ENCODE measurements at places on chromosomes 4 and X. TPM values are rescaled to one million over a fixed set of nuclear protein-coding genes. Genes with fewer than 3 reads are reported as not detected.

SMIM10L2A gene
- 0.18 TPM for total RNA-seq

GAGE12F gene
- 581 TPM for total RNA-seq

GLRA3 gene
- 0.11 TPM for total RNA-seq

DIPK2B gene
- not detected for total RNA-seq

AKAP4 gene
- total RNA-seq, result 0.11 TPM

RP2 gene
- 3.5 TPM for total RNA-seq

CFP gene
- total RNA-seq, result 0.89 TPM

ADH1B gene
- total RNA-seq, result 0.71 TPM

PIR gene
- 9.4 TPM for total RNA-seq

SSX1 gene
- total RNA-seq, result 137 TPM

GCNA gene
- 0.47 TPM for total RNA-seq

VCX3B gene
- 2.6 TPM for total RNA-seq

DNA sequence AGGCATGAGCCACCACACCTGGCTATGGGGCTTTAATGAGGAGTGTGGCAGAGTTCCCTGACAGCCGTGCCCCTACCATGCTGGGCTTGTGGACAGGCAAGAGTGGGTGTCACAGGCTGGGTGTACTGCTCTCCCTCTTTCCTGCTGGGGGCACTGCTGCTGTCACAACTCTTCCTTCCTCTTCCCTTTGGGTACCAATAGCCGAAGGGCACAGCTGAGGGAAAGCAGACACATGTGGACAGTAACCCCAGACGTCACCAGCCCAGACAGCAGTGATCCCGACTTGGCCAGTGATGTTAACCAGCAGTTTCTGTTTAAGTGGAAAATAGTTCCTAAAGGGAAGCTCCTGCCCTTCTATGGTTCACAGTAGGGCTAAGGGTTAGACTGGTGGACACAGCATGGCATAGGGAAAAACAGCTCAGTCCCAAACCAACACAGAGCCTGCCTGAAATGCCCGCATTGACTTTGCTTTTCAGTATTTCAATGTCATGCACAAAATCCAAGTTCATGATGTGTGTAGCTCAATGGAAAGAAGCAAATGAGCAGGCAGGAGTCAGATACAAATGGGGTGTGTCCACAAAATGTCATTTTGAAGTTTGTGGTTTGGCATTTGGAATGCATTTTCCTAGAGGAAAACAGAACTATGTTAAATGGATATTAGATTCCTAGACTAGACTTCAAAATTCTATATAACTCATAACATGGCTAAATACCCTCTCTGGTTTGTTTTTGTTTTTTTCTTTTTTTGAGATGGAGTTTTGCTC, 24.9 kb upstream of the DDX3X start:
- no peak overlapping the region for H3K4me3 ChIP-seq
- DNase-seq, result no peak
- H3K27ac ChIP-seq, result no peak overlapping the region
- H3K36me3 ChIP-seq, result no peaks in the 10 kb centered on the region
- no peaks in the 10 kb centered on the region for H3K4me1 ChIP-seq

GRCh38 chr4:176671532-176671931, 121.2 kb downstream of the VEGFC start:
- no peak overlapping the region for H3K4me3 ChIP-seq
- no peak for DNase-seq
- H3K27me3 ChIP-seq, result no peaks in the 10 kb centered on the region
- H3K36me3 ChIP-seq, result no peaks in the 10 kb centered on the region
- H3K4me1 ChIP-seq, result no peaks in the 10 kb centered on the region

DNA sequence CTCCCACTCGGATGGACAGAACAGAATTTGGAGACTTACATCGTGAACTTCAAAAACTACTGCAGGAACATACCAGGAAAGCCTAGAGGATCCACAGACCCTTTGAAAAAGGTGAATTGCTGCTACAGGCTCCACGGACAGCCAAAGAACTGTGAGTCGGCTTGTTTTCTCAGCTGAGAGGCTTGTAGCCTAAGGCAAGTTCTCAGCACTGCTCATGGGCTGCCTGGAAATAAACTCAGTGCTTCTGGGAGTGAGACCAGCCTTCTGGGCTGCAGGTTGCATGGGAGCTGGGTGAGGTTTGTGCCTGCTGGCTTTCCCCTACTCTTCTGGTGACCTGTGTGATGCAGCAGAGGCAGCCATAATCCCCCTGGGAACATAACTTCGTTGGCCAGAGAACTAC, 1397.6 kb downstream of the FAM133A start:
- H3K27ac ChIP-seq, result no peak overlapping the region
- DNase-seq, result no peak
- no peaks in the 10 kb centered on the region for H3K27me3 ChIP-seq
- no peaks in the 10 kb centered on the region for H3K4me1 ChIP-seq
- H3K36me3 ChIP-seq, result no peaks in the 10 kb centered on the region
- H3K4me3 ChIP-seq, result no peak overlapping the region

DNA sequence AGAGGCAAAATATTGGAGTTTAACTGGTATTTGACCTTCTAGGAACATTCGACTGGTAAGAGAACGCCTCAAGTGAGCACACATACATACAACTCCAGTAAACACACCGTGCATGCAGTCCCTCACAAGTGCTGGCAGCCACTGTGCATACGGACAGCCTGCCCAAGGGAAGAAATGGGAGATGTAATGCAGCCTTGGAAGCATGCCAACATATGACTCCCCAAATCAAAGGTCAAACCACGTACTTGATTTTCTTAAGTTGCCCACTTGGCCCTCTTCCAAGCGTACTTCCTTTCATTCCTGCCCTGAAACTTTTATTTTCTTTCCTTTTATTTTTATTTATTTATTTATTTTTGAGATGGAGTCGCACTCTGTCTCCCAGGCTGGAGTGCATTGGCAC, 206.6 kb downstream of the SPRY1 start:
- H3K27me3 ChIP-seq, result no peaks in the 10 kb centered on the region
- H3K4me1 ChIP-seq, result peaks cover 26% of the 10 kb centered on the region

GRCh38 chrX:68988865-68989264, 160.0 kb downstream of the EFNB1 start:
- no peak overlapping the region for H3K27ac ChIP-seq
- H3K4me1 ChIP-seq, result no peaks in the 10 kb centered on the region
- H3K36me3 ChIP-seq, result no peaks in the 10 kb centered on the region
- H3K27me3 ChIP-seq, result 0 out of 2 replicates have a peak, but pooled peaks cover 5% of the 10 kb centered on the region
- no peak overlapping the region for H3K4me3 ChIP-seq

DNA sequence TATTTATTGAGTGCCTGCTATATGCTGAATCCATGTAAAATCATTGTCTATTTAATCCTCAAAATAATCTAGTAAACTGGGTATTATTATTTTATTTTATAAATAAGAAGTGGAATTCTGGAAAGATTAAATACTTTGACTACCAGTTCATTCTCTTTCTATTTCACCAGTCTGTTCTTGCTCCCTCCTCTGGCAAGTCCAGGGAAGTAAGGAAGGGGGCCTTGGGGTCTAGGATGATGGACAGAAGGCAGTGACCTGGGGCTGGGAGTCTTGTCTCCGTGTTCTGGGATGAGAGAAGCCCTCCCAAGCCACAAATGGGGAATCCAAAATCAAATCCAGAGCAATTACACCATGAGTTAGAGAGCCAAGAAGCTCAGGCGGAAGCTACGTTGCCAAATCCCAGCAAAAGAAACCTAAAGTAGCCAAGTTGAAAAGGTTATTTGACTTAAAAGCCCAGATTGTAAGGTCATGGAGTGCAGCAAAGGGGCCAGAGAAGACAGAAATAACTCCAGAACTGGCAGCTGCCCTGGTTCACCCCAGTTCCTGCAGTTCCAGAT, 28.3 kb upstream of the PARM1 start:
- H3K4me3 ChIP-seq, result no peak overlapping the region
- DNase-seq, result no peak
- H3K36me3 ChIP-seq, result no peaks in the 10 kb centered on the region
- H3K27me3 ChIP-seq, result no peaks in the 10 kb centered on the region

DNA sequence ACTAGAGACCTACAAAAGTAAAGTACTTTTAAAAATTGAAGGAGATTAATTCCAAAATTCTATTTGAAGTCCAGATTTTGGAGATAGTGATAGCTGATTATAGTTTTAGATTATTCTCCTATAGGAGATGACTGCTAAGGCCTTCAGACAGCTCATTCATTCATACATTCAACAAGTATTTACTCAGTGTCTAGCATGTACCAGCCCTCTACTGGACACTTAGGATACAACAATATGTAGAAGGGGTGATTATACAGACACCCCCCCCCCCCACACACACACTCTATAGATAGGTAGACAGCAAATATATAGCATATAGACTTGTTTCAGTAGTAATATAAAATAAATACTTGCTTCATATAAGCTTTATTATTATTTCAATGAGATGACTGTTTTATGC, 60.4 kb upstream of the TAF9B start:
- H3K4me1 ChIP-seq, result no peaks in the 10 kb centered on the region
- H3K27me3 ChIP-seq, result no peaks in the 10 kb centered on the region
- no peak overlapping the region for H3K4me3 ChIP-seq
- peak; percentile 61 for DNase-seq
- H3K36me3 ChIP-seq, result no peaks in the 10 kb centered on the region

GRCh38 chr4:39855909-39856512, 121.7 kb downstream of the PDS5A start:
- peaks cover 66% of the 10 kb centered on the region for H3K36me3 ChIP-seq
- no peak overlapping the region for H3K4me3 ChIP-seq
- H3K4me1 ChIP-seq, result no peaks in the 10 kb centered on the region
- DNase-seq, result peak; percentile 15
- H3K27me3 ChIP-seq, result no peaks in the 10 kb centered on the region

DNA sequence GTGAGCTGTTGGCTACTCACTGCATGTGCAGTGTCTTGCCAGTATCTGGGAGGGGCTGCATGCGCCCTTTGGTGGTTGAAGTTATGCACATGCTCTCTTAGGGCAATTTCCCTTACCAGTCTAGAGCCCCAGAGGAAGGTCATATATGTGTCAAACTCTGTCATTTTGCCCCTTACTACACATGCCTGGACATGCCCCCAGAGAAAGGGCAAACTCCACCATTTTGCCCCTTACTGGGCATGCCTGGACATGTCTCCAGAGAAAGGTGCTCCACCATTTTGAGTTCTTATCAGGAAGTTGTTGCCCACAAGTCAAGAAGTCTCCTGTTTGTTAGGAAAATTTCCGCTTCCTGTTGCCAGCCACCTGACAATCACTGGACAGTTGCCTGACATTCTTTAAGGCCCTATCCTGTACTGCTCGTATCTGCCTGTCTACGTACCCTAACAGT, 56.4 kb upstream of the PLAC8 start:
- DNase-seq, result no peak
- H3K27ac ChIP-seq, result no peak overlapping the region
- H3K4me1 ChIP-seq, result no peaks in the 10 kb centered on the region

DNA sequence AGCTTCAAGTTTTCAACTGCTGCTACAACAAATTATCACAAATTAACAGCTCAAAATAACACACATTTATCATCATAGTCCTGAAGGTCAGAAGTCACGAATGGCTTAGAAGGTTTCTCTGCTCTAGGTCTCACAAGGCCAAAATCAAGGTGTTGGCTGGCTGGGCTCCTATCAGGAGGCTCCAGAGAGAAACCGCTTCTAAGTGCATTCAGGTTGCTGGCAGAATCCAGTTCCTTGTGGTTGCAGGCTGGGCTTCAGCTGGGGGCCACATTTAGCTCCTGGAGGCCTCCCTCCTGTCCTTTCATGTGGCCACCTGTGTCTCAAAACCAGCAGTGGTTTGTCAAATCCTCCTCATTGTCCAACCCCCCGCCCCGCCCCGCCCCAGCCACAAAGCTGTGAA, 15.4 kb downstream of the MRFAP1 start:
- no peaks in the 10 kb centered on the region for H3K4me1 ChIP-seq
- H3K27me3 ChIP-seq, result no peaks in the 10 kb centered on the region
- no peak overlapping the region for H3K27ac ChIP-seq
- H3K4me3 ChIP-seq, result no peak overlapping the region
- no peak for DNase-seq

DNA sequence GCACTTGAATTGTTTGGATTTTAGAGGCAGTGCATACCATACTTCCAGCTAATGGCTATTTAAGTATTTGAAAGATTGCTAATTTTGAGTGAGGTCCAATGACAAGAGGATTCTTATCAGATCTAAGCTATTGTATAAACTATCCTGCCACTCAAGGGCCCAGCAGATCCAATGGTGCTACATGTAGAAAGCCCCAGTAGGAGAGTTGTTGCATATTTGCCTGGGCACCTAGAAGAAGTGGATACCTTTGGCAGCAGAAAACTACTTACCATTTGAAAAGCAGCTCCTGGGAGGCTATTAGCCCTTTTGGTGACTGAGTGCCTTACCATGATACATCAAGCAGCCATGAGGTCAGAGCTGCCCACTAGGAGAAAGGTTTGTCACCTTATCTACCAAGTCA, 447.3 kb downstream of the C4orf33 start:
- H3K4me1 ChIP-seq, result no peaks in the 10 kb centered on the region
- H3K4me3 ChIP-seq, result no peak overlapping the region
- H3K27me3 ChIP-seq, result no peaks in the 10 kb centered on the region
- no peaks in the 10 kb centered on the region for H3K36me3 ChIP-seq
- no peak overlapping the region for H3K27ac ChIP-seq
- DNase-seq, result no peak

- DNase-seq, result no peak
- no peaks in the 10 kb centered on the region for H3K36me3 ChIP-seq
- no peaks in the 10 kb centered on the region for H3K4me1 ChIP-seq
- no peak overlapping the region for H3K4me3 ChIP-seq
- H3K27me3 ChIP-seq, result no peaks in the 10 kb centered on the region
- no peak overlapping the region for H3K27ac ChIP-seq
Measured at GRCh38 chrX:11557120-11557519, 108.6 kb downstream of the ARHGAP6 start.

DNA sequence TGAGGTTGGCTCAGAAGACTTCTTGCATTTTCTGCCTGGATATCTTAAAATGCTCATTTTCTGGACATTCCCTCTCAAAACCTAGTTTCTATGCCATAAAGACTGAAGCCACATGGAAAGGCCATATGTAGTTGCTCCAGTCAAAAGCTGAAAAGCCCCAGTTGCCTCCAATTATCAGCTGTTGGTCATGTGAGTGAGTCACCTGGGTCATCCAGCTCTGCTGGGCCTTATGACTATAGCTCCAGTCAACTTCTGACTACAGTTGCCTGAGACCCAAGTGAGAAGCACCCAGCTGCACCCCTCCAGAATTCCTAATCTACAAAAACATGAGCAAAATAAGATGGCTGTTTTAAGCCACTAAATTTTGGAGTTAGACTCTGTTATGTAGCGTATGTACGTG, 41.9 kb downstream of the HELQ start:
- no peaks in the 10 kb centered on the region for H3K4me1 ChIP-seq
- no peaks in the 10 kb centered on the region for H3K27me3 ChIP-seq
- no peak overlapping the region for H3K27ac ChIP-seq
- H3K4me3 ChIP-seq, result no peak overlapping the region
- DNase-seq, result no peak

GRCh38 chrX:92270936-92271855, 492.0 kb downstream of the PCDH11X start:
- no peak for DNase-seq
- no peaks in the 10 kb centered on the region for H3K36me3 ChIP-seq
- H3K4me1 ChIP-seq, result no peaks in the 10 kb centered on the region
- no peak overlapping the region for H3K27ac ChIP-seq
- H3K27me3 ChIP-seq, result no peaks in the 10 kb centered on the region
